ENCODE measurements at places on chromosomes 7 and 10.

DNA sequence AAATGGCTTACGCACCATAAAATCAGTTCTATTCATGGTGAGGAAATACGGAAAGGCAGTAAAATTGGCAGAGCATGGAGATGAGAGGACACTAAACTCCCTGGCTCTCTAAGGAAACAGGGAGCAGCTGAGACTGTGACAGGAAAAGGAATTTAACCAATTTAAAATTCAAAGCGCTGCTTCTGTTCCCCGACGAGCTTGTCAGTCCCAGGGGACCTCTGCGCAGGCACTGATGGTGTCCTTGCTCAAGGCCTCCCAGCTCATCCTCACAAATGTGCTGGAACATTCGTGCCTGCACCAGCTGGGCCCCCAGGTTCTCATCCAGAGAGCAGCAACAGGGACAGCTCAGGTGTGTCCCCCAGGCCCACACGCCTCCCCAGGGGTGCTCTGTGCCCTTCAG, 101.4 kb downstream of the MAD1L1 start:
- no peak for DNase-seq

DNA sequence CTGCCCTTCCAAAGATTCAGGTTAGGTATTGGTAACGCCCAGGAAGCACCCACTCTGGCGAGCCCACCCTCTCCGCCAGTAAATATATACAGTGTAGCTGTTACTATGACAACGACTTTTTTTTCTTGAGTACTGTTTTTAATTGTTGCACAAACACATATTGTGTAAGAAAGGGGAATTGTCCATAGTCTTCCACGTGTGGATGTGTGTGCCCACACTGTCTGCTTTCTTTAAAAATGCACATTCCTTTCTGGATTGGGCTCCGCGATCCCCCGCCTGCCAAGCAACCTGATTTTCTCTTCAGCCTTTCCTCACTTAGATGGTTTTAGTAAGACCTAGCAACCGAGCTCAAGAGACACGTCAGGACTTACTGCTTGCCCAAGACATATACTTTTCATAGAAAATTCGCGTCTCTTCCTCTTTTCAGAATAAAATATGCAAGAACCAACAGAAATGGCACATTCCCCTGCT, 247.8 kb downstream of the EBF3 start:
- no peak for DNase-seq

DNA sequence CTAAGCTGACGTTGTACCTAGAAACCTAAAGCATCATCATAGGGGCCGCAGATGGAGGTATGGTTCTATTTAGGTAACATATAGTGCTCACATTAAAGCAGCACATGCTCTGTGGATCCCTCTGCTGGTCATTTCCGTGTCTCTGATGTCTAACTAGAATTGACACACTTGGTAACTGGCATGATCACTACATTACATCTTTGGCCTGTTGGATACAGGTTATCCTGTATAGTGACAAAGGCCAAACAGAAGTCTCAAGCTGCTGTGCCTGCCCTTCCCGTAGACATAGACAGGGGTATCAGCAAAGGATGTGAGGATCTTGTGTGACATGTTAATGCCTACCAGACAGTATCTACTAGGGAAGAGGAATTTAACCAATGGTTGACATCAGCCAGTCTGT, 51.2 kb downstream of the KIF5B start:
- no peak for DNase-seq

DNA sequence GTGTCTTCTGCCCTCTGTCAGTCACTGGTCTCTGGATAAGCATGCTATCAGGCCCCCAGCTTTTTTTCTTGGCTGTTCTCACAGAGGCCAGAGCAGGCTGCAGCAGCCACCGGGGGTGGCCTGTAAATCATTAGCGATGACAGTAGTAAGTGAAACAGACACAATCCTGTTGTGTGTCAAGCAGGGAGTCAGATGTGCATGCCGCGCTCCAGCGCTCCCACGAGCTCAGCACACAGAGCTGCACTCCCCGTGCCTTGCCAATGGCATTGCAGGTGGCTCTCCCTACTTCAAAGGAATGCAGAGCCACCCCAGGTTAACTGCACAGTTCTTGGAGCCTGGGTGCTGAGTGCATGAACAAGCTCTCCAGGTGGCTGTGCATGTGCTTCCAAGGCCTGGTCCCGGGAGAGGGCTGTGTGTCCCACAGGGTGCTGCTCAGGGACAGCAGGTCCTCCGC, 226.1 kb downstream of the GLRX3 start:
- DNase-seq = no peak

DNA sequence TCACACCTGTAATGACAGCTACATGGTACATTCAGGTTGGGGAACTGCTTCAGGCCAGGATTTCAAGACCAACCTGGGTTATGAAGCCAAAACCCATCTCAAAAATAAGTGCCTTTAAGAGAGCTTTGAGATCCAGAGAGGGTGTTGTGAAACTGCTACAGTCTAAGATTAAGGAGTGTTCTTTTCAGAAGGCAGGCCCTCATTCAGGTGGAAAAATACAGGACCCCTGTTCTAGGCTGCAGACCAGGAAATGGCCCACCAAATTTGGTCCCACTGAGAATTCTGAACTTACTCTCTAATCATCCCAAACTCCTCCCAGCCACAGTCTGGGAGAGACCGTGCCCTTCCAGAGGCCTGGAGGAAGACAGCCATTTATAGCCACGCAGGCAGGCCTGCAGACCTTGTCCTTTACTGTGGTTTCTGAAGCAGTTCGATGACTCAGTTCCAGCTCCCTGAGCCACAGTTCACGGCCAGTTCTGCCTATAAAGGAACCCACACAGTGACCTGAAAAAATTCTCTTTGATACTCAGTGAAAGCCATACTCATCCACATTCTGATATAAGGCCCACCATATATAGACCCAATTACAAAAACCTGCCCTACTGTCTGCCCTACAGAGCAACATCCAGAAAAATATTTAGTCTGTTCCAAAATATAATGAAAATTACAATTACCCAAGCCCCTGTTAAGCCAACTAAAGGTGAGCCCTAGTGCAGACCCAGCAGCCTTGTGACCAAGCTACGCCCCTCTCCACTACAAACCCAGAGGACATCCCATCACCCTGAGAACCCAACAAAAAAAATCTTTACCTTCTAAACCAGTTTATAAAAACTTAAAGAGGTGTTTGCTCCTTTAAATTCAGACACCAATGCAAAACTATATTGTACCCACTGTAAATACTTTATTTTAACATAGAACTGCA, 21.2 kb downstream of the ZNF680 start:
- no peak for DNase-seq

DNA sequence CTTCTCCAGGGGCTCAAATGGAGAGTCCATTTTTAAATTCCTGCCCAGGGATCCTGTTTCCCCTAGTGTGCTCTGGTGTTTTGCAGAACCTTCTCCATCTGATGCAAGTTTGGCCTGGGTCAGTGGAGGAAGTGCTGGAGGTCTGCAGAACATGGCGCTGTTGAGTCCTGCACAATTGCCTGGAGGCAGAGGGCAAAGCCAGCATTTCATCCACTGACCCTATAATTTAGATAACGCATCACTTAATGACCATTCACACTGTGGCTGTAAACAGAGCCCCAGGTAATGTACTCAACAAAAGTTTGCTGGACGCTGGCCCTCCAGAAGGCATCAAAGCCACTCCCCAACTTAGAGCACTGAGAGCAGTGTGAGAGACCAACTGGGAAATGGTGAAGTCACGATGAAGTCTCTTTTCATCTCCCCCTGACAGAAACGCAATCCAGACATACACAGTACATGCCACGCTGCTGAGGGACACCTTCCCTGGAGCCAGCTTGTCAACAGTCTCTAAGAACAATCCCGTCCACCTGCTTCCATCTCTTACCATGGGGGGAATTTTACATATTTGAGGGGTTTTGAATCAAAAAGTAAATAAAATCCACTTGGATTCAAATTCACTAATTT, 13.4 kb downstream of the C10orf71 start:
- no peak for DNase-seq

GRCh38 chr7:131196803-131197202, 130.9 kb upstream of the MKLN1 start:
- DNase-seq = no peak

DNA sequence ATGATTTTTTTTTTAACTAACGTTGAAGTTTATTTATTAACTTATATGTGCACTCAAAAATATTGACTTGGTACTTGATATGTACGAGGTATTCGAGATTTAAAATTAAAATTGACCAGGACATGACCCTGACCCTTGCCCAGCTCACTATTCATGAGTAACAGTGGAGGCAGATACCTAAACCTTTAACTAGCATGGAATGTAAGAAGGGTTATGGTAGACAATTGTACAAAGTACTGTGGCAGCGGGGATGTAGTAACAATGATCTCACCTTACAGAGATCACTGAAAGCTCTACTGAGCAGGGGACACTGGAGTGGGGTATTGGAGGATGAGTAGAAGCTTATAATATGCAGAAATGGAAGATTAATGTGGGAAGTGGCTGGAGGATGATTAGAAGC, 60.8 kb downstream of the ADRA2A start:
- DNase-seq = no peak

DNA sequence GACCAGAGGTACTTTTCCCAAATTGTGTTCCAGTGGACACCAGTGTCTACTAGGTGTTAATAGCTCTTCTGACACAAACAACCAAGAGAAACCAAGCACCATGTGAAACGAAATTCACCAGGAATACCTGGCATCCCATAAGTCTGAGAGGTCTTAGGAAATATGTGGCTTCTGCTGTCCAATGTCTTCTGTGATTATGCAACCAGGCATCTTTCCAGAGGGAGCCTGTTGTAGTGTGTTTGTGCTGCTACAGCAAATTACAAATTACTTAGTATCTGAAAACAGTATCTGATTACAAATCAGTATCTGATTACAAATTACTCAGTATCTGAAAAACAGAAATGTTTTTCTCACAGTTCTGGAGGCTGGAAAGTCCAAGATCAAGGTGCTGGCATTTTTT, 133.6 kb upstream of the NPVF start:
- no peak for DNase-seq

- no peak for DNase-seq
Measured at GRCh38 chr10:43884501-43885105, 235.9 kb upstream of the ZNF32 start.

DNA sequence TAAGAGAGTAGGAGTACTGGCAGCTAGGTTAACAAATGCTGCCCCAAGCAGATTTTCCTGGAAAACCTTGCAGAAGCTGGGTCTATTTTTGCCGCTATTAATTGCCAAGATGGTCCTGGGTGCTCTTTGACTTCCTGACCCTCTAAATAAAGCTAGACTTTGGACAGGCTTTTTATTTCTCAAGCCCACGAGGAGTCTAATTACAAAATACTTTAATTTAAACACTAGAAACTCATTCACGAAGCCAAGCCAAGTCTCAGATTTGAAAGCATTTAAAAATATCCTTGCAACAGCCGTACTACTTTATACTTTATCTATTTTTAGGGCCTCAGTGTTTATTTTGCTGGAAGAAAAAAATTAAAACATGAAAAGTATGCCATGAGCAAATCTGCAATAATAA, 45.1 kb downstream of the TMEM26 start:
- no peak for DNase-seq

- no peak for DNase-seq
Measured at GRCh38 chr7:35037211-35037525, at the start of gene DPY19L1. TSS of gene DPY19L1 (minus strand) at chr7:35037485. CDS start at chr7:35037394, 91 bp downstream.

DNA sequence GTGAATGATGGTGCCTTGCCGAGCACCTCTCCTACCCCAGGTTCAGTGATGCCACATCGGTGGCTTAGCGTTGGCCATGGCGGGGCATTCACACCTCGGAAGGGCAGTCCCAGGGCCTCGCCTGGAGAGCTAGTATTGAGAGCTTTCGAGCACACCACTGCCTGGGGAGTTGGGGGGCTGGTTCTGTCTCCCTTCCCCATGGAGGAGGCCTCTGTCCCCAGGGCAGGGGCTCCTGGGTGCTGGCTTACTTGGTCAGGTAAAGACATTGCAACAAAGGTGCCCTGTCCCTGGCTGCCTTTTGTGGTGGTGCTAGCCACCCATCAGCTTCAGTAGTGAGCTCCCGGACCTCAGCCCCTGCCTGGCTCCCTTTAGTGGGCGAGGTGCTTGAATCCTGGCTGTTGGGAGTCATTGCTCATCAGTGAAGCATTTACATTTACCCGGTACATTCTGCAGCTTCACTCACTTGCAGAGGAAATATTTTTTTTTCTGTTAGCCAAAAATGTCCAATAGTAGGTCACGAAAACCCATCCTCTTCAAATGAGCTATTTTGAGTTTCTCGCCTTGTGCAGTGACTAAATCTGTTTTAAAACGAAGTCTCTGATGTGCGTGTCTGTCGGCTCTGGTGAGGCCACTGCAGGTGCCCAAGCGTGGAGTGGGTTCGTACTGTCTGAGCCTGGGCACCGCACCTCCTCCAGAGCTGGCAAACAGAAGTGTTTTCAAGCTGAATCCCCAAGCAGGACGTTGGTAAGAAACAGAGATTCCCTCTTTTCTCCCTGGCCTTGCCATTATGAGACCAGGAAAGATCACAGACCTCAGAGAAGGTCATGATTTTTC, 95.5 kb downstream of the INPP5A start:
- peak; percentile 44 for DNase-seq

DNA sequence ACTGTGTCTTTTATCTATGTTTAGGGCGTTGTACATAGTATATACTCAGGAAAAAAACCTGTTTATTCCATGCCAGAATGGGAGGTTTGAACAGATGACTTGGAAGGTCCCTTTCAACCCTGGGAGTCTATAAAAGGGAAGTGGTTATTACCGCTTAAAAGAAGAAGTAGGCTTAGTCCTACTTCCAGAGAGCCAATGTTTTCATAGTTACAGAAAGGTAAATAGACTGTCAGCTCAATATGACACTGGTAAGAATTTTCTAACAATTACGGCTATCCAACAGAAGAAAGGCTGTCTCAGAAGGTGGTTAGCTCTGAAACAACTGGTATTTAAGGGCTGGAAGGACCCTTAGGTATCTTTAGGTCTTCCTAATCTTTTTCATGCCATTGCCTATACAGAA, 1.1 kb upstream of the TFAM start:
- no peak for DNase-seq

DNA sequence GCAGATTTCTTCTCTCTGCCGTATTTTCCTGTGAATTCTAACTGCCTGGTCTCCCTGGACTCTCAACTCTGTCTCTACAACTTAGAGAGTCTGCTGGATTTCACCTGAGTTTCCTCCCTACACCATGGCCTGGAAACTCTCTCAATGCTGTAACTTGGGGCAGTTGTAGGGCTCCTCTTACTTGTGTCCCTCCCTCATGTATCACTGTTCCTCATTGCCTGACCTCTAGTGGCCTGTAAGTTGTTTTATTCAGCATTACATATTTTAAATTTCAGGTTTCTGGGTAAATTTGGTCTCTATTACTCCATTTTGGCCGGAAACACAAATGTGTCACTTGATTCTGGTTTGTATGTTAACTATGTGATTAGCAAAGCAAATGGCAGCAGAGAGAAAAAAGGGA, 70.9 kb downstream of the DYNC1I1 start:
- no peak for DNase-seq

GRCh38 chr7:31814187-31814586, 127.2 kb downstream of the PPP1R17 start:
- no peak for DNase-seq

- DNase-seq = no peak
Measured at GRCh38 chr10:3014968-3015367, 52.4 kb upstream of the PFKP start.

DNA sequence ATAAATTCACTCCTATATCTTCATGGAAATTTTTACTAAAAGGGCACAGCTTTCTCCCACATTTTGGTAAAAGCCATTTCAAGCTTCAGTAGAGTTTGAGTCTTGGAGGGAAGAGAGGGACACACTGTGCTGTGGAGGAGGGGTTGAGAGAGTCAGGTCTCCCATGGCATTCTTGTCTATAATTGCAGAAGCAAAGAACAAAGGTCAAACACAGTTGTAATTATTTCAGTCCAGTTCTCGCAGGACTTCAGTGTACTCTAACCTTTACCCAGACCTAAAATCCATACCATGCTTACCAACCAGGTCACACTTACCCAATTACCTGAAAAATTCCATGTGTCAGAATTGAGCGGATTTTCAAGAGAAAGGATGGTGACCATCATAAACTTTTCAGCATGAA, 298.4 kb downstream of the XPNPEP1 start:
- DNase-seq = no peak

GRCh38 chr10:34407324-34407805, 407.7 kb downstream of the PARD3 start:
- no peak for DNase-seq

All from RWPE2 (cell line).